ENCODE measurements at places on chromosomes 7 and 10.

GRCh38 chr10:71719042-71719441, 536 bp downstream of the C10orf105 start:
- DNase-seq: no peak

- no peak for DNase-seq
Observed at GRCh38 chr7:2384354-2385243, 18.8 kb upstream of the CHST12 start.

- no peak for DNase-seq
Observed at GRCh38 chr7:140619176-140619575, 21.4 kb downstream of the DENND2A start.

- DNase-seq: no peak
Observed at GRCh38 chr10:75057680-75058079, 53.8 kb upstream of the SAMD8 start.

- no peak for DNase-seq
Observed at GRCh38 chr7:74178632-74179031, 4.5 kb downstream of the EIF4H start.

DNA sequence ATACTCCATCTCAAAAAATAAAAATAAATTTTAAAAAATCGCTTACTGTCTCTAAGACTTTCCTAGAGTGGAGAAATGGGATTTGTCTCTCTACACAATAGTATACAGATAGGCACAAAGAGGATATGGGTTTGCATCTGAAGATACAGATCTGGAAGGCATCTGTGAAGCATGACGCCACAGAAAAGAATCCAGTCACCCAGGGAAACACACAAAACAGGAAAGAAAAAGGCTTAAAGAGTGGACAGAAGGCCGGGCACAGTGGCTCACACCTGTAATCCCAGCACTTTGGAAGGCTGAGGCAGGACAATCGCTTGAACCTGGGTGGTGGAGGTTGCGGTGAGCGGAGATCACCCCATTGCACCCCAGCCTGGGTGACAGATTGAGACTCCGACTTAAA, 61.3 kb downstream of the SKIDA1 start:
- DNase-seq: no peak

- DNase-seq: no peak
Observed at GRCh38 chr10:79001082-79001885, 67.5 kb upstream of the ZMIZ1 start.

DNA sequence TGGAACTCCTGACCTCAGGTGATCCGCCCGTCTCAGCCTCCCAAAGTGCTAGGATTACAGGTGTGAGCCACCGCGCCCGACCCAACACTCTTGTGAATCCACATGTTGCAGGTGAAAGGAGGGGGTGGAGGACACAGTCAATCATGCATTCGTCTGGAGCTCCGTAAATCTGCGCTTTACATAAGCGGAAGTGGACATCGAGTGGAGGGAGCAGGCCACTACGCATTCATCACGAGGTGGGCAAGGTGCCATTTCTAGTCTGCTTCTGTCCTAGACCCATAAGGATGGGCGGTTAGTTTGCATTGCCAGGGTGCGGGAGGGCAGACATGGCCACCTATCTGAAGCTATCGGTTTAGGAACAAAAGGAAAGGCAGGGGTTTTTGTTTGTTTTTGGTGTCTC, 225.2 kb upstream of the TCERG1L start:
- no peak for DNase-seq

- no peak for DNase-seq
Observed at GRCh38 chr7:124031919-124032318, 948 bp downstream of the TMEM229A start.

GRCh38 chr10:24762966-24763623, 39.4 kb upstream of the ARHGAP21 start:
- DNase-seq: peak; percentile 28

- DNase-seq: no peak
Observed at GRCh38 chr7:85954961-85955360, 688.7 kb upstream of the GRM3 start.

DNA sequence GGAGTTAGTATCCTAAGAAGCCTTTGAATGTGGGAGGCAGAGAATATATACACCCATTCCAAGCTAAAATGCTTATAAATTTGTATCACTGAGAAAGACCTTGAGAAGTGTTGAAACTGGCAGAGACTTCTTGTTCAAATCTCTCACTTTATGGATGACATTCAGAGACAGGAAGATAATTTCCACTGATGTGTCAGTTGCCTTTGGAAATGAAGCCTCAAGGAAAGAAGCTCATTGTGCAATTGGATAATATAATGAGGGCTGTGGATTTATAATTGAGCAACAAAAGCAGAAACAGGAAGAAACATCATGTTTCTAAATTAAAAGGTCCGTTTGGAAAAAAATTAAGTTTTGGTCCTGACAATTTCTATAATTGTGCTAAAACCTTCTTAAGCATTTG, 789.9 kb upstream of the IGFBP3 start:
- no peak for DNase-seq

DNA sequence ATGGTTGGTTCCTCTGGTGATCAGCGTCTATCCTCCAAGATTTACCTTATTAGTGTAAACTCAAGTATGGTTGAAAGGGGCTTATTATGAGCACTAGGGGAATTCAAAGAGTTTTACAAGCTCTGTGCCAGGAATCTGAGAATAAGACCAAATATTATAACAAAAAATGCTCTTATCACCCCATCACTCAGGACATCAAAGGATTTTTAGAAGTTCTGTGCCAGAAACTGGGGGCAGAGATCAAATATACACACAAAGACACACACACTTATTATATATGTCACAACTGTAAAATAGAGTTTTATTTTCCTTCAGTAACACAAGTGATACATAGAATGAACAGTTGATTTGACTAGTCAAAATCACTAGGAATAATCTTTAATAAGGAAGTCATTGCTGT, 89.3 kb downstream of the MLLT10 start:
- no peak for DNase-seq

DNA sequence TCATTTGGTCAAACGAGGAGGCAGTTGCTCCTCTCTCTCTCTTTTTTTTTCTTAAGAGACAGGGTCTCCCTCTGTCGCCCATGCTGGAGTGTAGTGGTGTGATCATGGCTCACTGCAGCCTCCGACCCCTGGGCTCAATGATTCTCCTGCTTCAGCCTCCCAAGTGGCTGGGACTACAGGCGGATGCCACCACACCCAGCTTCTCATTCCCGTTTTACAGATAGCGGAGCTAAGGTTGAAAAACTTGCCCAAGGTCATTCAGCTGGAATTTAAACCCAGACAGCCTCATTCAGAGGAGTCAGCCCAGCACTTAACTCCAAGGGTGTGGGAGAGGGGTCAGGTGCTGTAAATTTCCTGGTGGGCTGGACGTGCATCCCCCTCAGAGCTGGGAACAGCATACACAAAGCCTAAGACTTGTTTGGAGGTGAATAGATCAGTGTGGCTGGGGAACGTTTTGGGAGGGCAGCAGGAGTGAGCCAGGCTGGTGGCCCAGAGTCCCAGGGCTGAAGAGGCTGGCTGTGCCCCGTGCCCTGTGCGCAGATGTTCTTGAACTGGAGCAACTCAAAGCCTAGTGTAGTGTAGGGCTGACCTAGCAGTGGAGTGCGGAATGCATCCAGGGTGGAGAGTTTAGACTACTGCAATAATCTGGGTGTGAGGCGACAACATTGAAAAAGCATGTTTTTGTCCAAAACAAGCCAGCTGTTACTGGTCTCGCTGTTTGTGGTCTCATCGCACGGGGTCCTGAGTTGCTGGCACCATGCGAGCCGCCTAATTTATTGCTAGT, 2.3 kb downstream of the HTRA1 start:
- DNase-seq: peak; percentile 37

DNA sequence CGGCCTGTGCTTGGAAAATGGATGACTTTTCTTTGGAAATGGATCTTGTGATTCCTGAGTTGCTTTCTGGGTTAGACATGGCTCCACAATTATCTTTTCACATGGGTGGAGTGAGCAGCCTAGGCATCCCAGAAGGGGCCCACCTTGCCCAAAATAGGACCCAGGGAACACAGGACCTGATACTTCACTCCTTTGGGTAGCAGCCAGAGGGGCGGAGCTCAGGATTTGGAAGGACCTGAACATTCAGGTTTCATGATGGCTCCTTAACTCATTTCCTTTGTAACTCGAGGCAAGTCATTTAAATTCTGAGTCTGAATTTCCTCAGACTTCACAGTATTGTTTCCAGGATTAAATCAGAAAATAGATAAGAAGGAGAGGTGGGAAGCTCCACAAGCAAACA, 178.3 kb upstream of the ZMIZ1 start:
- no peak for DNase-seq

DNA sequence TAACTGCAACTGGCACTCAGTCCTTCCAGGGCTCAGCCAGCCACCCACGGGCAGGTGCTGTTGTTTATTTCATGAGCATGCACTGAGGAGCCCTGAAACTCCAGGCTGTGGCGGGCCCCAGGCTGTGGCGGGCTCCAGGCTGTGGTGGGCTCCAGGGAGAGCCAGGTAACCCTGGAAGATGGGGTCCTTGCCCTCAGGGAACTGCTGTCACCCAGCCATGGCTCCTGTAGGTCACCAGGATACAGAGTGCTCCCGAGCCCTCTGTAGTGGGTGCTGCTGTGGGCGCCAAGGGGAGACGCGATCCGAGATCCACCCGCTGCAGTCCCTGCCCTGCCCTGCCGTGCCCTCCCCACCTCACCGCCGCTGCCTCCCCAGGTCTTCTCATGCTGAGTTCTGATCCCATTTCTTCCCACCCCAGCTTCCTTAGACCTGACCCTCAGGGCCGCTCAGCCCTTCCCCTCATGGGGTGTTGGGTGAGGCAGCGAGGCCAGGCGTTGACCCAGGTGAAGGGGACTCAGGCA, 29.6 kb downstream of the LRRC27 start:
- no peak for DNase-seq

DNA sequence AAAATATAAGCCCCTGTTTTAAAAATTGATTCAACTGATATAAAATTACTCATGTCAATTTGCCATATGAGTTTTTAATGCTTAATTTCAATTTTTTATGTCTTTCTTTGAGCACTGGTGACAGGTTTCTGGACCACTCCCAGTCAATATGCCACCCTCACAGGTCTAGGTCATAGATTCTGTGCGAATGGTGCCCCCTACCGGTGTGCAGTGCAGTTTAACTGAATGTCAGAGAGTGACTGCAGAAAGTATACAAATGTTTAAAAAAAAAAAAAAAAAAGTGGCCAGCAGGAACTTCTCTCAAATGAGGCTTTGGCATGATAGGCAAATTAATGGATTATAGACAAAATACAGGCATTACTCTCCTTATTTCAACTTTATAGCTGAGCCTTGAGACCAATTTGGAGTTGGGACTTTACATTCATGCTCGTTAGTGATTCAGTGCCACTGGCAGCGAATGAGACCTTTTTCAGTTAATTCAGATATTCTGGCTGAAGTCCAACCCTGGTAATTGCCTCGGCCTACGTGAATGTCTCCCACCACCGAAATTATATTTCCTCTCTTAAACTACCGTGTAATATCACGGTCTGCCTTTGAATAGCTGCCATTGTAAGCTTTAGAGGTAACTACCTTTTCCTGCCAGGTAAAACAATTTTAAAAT, 427.6 kb downstream of the PHTF2 start:
- peak; percentile 19 for DNase-seq

GRCh38 chr7:44381494-44382220, 56.3 kb upstream of the CAMK2B start:
- peak; percentile 33 for DNase-seq

DNA sequence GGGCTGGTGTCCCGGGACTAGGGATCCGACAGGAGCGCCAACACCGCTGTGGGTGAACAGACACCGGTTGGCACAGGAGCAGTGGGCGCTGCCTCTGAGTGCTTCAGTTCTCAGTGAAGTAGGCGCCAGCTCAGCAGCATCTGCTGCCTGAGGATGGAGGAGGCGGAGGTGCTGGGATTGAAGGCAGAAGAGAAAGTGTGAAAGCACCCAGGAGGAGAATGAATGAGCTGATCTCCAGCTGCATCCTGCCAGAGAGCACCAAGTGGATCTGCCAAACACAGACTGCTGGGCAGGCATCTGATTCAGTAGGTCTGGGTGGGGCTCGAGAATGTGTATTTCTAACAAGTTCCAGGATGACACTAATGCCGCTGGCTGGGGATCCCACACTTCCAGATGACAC, 74.5 kb downstream of the LANCL2 start:
- no peak for DNase-seq

DNA sequence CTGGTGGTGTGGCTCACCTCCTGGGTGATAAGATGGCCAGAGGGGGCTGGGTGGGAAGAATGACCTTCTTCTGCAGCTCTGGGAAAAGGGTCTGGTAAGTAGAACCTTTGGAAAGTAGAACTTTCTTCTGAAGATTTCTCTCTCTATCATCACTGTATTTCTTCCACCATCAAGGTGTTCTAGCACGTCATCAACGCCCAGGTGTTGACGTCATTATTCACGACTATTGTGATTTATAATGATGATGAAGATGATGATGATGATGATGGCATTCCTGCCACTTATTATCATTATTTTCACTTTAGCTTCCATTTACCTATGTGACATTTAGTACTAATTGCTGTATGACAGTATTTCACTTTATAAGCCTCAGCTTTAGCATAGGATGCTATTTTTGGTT, 525.6 kb upstream of the ADARB2 start:
- DNase-seq: no peak

GRCh38 chr7:66720561-66720960, 20.0 kb upstream of the RABGEF1 start:
- DNase-seq: no peak

DNA sequence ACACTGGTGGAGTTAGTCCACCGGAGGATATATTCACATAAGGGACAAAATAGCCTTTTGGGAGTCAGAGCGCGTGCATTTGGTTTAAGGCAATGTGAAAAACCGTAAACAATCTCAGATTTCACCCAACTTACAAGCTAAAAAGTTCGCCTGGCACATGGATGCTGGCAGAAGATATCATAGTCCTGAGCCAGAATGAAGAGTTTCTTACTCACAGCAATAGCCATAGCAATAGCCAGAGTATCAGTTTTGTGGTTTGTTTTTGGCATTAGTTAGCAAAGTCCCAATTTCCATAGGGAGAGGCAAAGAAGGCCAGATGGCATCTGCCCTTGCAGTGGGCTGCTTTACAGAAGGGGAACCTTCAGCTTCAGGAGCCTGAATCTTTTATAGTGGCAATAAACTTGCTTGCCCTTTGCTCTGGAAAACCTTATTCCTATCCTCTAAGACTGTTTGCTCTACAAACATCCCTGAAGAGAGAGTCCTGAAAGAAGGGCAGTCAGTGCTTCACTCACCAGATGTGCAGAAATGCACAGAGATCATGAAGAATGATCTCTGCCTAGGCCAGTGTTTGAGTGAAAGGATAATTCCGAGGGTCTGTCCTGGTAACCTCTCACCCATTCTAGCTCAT, 28.7 kb upstream of the RSBN1L start:
- peak; percentile 28 for DNase-seq

DNA sequence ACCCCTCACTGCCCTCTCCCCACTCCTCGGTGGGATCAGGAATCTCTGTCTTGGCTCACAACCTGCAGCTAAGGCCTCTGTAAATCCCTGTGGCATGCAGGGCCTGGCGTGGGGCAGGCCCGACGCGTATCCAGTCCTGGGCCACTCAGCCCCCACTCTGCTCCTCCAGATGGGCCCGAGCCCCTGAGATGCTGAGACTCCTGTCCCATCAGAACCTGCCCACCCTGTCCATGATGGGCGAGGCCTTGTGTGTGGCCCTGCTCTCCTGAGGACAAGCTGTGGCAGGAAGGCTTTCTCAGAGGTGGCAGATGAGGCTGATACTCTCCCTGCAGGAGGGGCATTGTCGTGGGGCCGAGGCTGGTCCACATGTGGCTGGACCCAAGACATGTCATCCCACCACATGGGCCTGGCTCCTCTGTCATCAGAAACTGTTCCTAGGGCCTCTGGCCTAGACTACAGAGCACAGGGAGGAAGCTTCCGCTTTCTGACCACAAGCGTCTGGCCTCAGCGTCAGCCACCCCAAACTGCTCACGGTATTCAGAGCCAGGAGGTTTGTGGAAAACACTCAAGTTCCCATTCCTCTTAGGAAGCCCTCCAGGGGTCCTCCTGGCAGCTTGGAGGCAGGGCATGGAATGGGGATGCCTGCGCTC, 6.0 kb downstream of the ALOX5 start:
- no peak for DNase-seq

All from H1 (cell line).